Activated T-cell treated with anti-CD3 and anti-CD28 coated beads, Interleukin-2, amount 50 U/mL, for 72 hours (primary cell): ENCODE measurements at places on chromosomes 2 and 18. TPM values are rescaled to one million over a fixed set of nuclear protein-coding genes. Genes with fewer than 3 reads are reported as not detected.
A peak's percentile ranks its signal among the peaks of the same experiment; 100 is the strongest.

Gene DYSF
- total RNA-seq = 0.77 TPM

Gene NFU1
- total RNA-seq = 40.0 TPM

Gene REG3G
- total RNA-seq = not detected

Gene AMMECR1L
- total RNA-seq = 25.3 TPM

Gene ANKRD29
- not detected for total RNA-seq

Gene FAM136A
- 60.3 TPM for total RNA-seq

Gene DNAJC5G
- total RNA-seq = 0.31 TPM

Gene FOXI3
- not detected for total RNA-seq

Gene ITGA4
- 47.5 TPM for total RNA-seq

DNA sequence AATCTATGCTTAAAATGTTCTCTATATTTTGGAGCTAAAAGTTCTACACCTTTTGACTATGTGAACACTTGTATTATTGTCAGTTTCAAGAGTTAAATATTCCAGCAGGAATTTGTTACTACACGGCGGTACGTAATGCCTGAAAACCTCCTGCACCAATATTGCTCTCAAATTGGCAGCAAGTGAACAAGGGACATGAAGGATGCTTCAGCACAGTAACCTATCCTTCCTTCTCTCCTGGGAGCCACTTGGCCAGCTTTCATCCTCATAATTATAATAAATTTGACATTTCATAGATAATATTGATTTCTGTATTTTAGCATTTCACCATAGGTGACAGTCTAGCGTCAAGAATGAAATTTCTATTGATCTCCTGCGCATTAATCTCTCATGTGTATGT lies 197.6 kb downstream of the NR4A2 start:
- H3K36me3 ChIP-seq = no peaks in the 10 kb centered on the region
- no peak for DNase-seq
- H3K4me3 ChIP-seq = no peak overlapping the region
- no peaks in the 10 kb centered on the region for H3K27me3 ChIP-seq

DNA sequence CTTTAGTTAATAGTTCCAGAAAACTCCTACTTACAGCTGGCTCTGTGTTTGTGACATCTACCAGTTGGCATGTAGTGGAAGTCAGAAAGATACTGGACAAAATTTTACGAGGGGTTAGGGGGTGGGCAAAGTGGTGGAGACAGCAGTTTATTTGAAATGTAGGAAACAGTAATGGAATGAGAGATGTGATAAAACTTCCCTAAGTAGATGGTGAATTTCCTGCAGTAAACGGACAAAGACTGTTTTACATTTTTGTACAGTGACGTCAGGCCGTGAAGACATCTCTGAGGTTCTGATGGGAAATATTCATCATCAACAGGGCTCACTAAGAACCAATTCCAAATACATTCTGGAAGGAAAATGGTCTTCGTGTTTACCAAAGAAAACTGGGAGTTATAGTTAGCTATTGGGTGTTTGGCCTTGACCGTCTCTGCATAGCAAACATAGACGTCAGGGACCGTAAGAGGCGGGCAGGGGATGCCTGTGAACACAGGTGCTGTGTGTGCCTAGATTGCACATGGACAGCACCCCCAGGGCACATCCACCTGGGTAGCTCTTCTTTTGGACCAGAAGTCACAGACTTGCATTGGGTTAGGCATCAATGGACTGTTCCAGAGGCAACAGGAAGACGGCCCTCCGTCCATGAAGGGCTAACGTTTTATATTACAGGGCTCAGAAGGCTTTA lies 131.5 kb downstream of the ZNF516 start:
- H3K27ac ChIP-seq = no peak overlapping the region
- H3K4me1 ChIP-seq = peaks cover 30% of the 10 kb centered on the region
- DNase-seq = no peak
- peak overlapping the region; percentile 74 for H3K4me3 ChIP-seq

DNA sequence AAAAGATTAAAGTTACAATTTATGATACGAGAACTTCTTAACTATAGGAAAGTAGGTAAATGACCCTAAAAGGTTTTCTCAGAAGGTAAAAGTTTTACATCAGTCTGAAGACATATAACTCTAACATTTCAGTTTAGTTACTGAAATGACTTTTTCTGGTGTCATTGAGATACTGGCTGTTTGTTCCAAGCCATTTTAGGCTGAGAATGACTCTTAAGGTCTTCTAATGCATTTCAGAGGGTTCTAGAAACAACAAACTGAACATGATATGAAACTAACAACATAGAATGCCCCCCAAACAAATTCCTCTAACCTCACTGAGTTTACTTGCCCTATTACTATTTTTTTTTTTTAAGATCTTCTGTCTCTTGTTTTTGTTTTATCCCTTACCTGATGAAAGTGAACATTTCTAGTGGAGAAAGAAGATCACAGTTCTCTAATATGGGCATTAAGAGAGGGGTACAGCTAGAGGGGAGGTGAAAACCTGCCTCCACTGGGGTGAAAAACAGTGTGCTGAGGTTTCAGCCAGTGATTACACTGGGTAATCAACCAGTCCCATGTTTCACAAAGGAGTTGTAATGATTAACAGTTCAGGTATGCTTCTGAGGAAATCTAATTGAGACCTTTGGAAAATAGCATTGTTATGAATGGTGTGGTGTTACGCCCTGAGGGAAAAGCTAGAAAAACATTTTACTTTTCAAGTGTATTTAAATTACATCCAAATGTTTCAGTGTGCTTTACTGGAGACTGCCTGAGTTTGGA lies 11.2 kb downstream of the NABP1 start:
- H3K4me1 ChIP-seq = peaks cover 77% of the 10 kb centered on the region
- H3K4me3 ChIP-seq = peak overlapping the region; percentile 33
- peaks cover 30% of the 10 kb centered on the region for H3K36me3 ChIP-seq
- H3K27me3 ChIP-seq = no peaks in the 10 kb centered on the region
- DNase-seq = no peak

GRCh38 chr2:20212871-20213503 lies 11.9 kb downstream of the SDC1 start:
- no peaks in the 10 kb centered on the region for H3K36me3 ChIP-seq
- H3K4me1 ChIP-seq = no peaks in the 10 kb centered on the region
- no peaks in the 10 kb centered on the region for H3K27me3 ChIP-seq
- H3K27ac ChIP-seq = no peak overlapping the region
- no peak overlapping the region for H3K4me3 ChIP-seq
- DNase-seq = no peak

DNA sequence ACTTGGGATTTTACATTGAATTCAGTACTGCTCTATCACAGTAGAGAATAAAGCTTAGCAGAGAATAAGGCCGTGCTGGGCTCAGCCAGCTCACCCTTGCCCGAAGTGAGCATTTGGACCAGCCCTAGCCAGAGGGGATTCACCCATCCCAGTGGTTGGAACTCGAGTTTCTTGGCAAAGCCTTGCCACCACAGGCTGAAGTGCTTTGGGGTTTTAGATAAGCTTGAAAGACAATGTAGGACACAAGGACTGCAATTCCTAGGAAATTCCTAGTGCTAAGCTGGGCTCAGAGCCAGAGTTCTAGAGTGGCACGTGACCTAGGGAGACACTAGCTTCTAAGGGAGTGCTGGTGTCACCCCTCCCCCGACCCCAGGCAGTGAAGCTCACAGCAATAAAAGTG lies 28.0 kb downstream of the SERPINB11 start:
- H3K27me3 ChIP-seq = no peaks in the 10 kb centered on the region
- DNase-seq = no peak
- no peak overlapping the region for H3K4me3 ChIP-seq

GRCh38 chr2:240433973-240434727 lies 1.3 kb upstream of the GPC1 start:
- no peak overlapping the region for H3K27ac ChIP-seq
- H3K4me3 ChIP-seq = peak overlapping the region; percentile 90
- peaks cover 29% of the 10 kb centered on the region for H3K27me3 ChIP-seq
- peaks cover 12% of the 10 kb centered on the region for H3K4me1 ChIP-seq

GRCh38 chr2:113255140-113256070 lies 23.3 kb downstream of the PAX8 start:
- H3K4me1 ChIP-seq = peaks cover 59% of the 10 kb centered on the region
- no peak overlapping the region for H3K27ac ChIP-seq
- H3K36me3 ChIP-seq = no peaks in the 10 kb centered on the region

DNA sequence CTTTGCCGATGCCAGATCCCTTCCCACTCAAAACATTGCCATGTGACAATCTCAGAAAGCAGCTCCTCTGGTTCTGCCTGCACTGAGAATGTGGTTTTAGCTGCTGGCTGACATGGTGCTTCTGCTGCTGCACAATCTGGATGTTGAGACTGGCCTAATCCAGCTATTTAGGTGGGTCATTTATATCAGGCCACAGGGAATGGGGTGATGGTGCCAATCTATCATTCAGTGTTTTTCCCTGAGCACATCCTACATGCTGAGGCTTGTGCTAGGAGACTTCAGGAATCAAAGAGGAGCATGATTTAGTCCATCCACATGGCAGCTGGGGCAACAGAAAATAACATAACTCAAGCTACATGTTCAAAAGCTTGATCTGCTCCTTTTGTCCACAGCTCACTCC lies 144.7 kb downstream of the CYRIA start:
- H3K27me3 ChIP-seq = peaks cover 11% of the 10 kb centered on the region
- H3K4me3 ChIP-seq = no peak overlapping the region
- no peak overlapping the region for H3K27ac ChIP-seq
- no peaks in the 10 kb centered on the region for H3K36me3 ChIP-seq
- H3K4me1 ChIP-seq = no peaks in the 10 kb centered on the region

GRCh38 chr2:99150706-99151105 lies 4.0 kb downstream of the TSGA10 start:
- peaks cover 7% of the 10 kb centered on the region for H3K36me3 ChIP-seq
- H3K27me3 ChIP-seq = no peaks in the 10 kb centered on the region
- peaks cover 17% of the 10 kb centered on the region for H3K4me1 ChIP-seq
- H3K27ac ChIP-seq = no peak overlapping the region
- no peak for DNase-seq

DNA sequence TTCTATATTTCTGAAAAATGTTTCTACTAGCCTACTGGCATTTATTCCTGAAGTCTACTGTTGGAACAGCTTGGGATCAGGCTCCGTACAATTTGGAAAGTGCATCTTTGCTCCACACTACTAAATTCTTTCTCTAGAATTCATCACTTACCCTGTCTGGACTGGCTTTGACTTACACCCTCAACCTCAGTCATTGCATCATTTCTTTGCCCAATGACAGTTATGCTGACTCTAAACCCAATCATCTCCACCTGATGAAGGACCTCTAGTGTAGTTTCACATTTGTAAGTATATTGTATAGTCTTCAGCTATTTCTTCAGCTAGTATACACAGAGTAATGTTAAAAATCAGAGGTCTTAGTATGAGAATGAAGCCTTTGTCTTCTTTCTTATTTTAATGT lies 359.6 kb upstream of the MC4R start:
- no peak overlapping the region for H3K4me3 ChIP-seq
- H3K4me1 ChIP-seq = no peaks in the 10 kb centered on the region
- no peaks in the 10 kb centered on the region for H3K27me3 ChIP-seq
- DNase-seq = no peak
- H3K27ac ChIP-seq = no peak overlapping the region

- DNase-seq = no peak
- H3K36me3 ChIP-seq = no peaks in the 10 kb centered on the region
- peaks cover 5% of the 10 kb centered on the region for H3K4me1 ChIP-seq
- no peak overlapping the region for H3K27ac ChIP-seq
Measured at GRCh38 chr2:210756855-210757254, 200.5 kb downstream of the CPS1 start.

GRCh38 chr2:241950413-241951315 lies 81.1 kb downstream of the RTP5 start:
- H3K27ac ChIP-seq = no peak overlapping the region
- H3K27me3 ChIP-seq = no peaks in the 10 kb centered on the region
- peak; percentile 60 for DNase-seq
- H3K36me3 ChIP-seq = no peaks in the 10 kb centered on the region

- DNase-seq = no peak
- no peaks in the 10 kb centered on the region for H3K4me1 ChIP-seq
- no peaks in the 10 kb centered on the region for H3K27me3 ChIP-seq
Measured at GRCh38 chr18:60563082-60563481, 190.5 kb upstream of the MC4R start.

- H3K4me3 ChIP-seq = no peak overlapping the region
- H3K36me3 ChIP-seq = no peaks in the 10 kb centered on the region
- H3K27ac ChIP-seq = no peak overlapping the region
Measured at GRCh38 chr2:150232871-150233270, 254.6 kb downstream of the RND3 start.

DNA sequence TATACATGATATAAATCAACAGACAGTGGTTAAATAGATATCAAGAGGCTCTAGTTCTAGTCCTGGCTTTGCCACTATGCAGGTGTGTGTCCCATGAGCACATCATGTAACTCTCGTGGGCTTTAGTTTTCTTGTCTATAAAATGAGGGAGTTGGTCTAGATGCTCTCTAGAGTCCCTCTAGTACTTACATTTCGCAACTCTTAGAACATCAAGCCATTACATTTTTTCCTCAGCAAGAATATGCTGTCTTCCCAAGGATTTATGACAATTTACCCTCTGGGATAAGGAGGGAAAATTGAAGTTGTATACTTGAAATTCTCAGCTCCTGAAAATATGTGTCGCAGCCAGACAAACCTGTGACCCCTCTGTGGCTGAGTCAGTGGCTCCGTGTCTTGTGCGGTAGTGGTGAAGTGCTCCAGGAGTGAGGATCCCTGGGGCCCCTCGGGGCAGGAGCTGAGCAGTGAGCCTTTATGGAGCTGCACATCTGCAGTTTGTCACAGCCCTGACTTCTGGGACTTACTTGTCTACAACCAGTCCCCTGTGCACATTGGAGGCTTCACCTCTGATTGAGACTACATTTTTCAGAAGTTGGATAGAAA lies 6.8 kb downstream of the PKP4 start:
- no peak overlapping the region for H3K4me3 ChIP-seq
- H3K27me3 ChIP-seq = peaks cover under 1% of the 10 kb centered on the region
- H3K4me1 ChIP-seq = peaks cover 20% of the 10 kb centered on the region

GRCh38 chr18:50203801-50204604 lies 9.1 kb upstream of the MYO5B start:
- H3K4me1 ChIP-seq = peaks cover 9% of the 10 kb centered on the region
- no peak overlapping the region for H3K27ac ChIP-seq
- peaks cover 48% of the 10 kb centered on the region for H3K27me3 ChIP-seq
- DNase-seq = no peak
- H3K4me3 ChIP-seq = peak overlapping the region; percentile 43
- H3K36me3 ChIP-seq = no peaks in the 10 kb centered on the region

DNA sequence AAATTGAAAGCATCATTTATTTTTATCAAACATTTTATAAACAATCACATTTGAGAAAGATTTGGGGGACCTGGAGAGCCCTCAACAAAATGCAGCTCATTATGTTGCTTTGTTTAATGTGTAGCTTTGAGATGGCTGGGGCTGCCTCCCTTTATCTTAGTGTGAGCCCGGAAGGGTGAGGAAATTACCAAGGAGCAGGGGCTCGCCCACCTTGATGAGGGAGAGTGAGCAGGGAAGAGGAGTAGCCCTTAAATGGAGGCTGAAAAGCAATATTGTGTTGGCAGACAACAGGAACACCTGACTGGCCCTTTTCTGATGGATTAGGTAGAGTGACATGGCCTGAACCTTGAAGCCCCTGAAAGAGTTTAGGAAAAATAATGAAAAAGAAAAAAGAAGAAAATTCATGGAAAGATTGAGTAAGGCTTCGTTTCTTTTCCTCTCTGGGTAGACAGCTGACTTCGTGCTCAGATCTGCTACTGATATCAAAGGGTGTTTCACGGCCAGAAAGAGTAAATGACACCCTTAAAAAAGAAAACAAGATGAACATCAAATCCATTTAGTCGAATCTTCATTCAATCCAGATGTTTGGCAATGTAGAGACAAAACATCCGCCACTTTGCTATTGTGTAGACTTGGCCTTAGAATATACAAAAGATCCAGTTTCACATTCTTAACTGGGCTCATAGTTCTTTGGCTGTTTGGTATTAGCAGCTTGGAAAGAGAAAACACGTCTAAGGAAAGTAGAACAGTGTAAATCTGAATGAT lies 206.5 kb upstream of the TCF4 start:
- H3K4me3 ChIP-seq = no peak overlapping the region
- H3K27me3 ChIP-seq = peaks cover 6% of the 10 kb centered on the region
- H3K27ac ChIP-seq = no peak overlapping the region
